ENCODE measurements at places on chromosomes 5 and 9.

DNA sequence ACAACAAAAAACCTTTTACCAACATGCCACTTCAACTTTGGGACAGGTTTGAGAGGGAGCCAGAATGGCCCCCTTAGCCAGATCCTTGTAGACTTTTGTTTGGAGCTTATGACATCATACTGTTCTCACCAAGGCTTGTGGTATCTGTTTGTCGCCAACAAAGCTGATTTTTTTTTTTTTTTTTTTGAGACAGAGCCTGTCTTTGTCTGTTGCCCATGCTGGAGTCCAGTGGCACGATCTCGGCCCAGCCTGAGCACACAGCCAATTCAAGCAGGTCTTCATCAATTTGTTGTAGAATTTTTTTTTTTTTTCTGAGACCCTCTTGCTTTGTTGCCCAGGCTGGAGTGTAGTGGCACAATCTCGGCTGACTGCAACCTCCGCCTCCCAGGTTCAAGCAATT, 26.4 kb upstream of the NTNG2 start:
- DNase-seq, result no peak

GRCh38 chr5:73183000-73183399, 10.0 kb downstream of the TMEM174 start:
- no peak for DNase-seq

DNA sequence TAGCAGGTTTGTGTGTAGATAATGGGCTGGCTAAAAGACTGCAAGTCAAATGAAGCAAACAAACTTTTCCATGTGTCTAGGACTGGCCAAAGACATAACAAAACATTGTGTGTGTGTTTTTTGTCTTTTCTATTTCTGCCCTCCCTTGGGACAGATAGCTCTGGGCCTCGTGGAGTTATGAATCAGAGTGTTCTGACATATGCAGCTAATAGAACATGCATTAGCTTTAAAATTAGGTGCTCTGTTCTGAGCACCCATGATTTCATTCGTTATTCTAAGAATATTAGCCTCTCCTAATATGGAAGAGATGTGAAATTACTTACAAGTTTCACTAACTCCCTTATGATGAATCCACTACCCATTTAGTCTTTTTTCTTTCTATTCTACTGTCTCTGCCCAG, 367.3 kb upstream of the PAPPA start:
- DNase-seq, result no peak

GRCh38 chr5:131814990-131815389, 18.2 kb upstream of the FNIP1 start:
- DNase-seq, result peak; percentile 70

GRCh38 chr5:17177501-17178372, 39.7 kb upstream of the BASP1 start:
- no peak for DNase-seq

- no peak for DNase-seq
Observed at GRCh38 chr5:139645430-139645871, 2.7 kb upstream of the CXXC5 start.

DNA sequence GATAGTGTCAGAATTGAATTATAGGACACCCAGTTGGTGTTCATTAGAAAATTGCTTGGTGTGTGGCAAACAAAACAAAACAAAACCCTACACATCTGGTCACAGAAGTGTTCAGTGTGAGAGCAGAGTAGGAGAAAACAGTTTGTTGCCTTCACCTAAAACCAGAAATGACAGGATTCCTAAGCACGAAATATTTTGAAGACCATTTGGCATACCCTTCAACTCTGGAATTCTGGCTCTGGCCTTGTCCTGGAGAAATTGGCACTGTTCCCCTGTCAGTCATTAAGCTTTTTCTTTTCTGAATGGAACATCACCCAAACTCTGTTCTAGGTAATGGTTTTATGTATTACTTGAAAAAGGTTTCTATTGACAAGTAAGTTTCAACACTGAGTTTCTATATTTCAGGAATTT, 110.2 kb upstream of the PCA3 start:
- no peak for DNase-seq

DNA sequence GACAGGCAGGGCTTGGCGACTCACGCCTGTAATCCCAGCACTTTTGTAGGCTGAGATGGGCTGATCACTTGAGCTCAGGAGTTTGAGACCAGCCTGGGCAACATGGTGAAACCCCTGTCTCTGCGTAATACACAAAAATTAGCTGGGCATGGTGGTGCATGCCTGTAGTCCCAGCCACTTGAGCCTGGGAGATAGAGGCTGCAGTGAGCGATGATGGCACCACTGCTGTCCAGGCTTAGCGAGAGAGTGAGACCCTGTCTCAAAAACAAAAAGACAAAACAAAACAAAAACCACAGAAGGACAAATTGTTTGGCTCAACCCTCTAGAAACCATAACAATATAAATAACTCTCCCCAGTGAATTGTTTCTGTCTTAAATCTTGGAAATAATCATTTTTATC, 92.6 kb upstream of the ERBIN start:
- DNase-seq, result no peak

Data from LoVo (cell line).